ENCODE measurements at places on chromosomes 3 and 15.

DNA sequence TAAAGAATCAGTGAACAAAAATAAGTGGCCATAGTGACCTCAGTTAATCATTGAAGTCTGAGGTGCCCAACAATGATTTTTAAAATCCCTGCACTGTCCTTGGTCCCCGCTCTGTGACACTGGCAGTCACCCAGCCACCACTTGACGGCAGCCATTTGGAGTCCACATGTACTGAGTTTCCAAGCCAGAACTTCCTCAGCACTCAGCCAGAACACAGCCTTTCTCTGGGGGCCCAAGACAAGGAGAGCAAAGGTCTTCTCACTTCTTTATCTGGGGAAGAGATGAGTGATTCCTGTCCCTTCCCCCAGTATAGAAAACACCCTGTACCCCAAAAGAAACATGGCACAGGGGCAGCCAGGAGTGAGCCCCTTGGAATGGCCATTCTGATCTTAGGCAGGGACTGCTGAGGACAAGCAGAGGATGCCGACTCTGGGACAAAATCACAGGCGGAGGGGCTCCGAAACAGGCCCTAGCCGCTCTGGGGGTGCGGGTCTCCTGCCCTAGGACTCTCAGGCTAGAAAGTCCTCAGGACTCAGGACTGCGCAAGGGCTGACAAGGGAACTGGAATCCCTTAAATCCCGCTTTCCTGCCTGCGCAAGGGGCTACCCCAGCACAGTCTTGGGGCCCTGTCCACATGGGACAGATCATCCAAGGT, 12.8 kb downstream of the PAK6 start:
- DNase-seq = no peak

DNA sequence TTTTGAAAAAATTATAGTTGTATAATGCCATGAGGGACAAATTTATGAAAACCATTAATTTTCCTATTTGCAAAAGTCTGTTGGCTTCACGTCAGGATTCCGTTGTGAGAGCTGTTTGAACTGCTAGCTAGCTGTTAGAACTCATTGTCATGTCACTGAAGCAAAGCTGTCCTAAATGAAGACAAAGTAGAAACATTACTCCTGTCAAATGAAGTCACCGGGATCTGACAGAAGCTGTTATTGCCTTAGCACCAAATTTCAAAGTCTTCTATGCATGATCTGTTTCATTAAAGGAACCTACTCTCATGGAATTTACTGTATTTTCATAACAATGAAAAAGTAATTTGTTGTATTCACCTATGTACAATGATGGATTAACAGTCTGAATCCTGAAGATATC, 479.8 kb downstream of the PLOD2 start:
- DNase-seq = no peak

- DNase-seq = no peak
These were observed 6.6 kb downstream of the GPR171 start for GRCh38 chr3:151196434-151196833.

GRCh38 chr15:74389241-74390048, 22.0 kb upstream of the CYP11A1 start:
- DNase-seq = no peak

DNA sequence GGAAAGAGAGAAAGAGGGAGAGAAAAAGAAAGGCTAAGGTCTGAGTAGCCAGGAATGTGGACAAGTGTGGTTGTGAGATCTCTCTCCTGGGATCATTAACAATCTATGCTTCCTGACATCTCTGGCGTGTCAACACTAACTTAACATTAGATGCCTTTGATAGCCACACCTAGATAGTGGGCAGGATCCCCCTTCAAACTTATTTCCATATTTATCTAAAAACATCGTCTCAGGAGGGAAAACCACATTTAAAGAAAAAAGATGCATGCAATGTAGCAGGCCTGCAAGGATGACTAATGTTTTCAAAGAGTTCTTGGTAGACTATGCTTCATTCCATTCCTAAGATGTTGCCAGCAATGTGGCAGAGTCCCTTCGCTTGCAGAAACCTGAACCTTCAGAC, 80.9 kb downstream of the MLH1 start:
- DNase-seq = no peak

GRCh38 chr15:89783861-89784685, 7.9 kb downstream of the MESP2 start:
- DNase-seq = no peak
